ENCODE measurements at places on chromosomes 2 and 18.
A peak's percentile ranks its signal among the peaks of the same experiment; 100 is the strongest.

DNA sequence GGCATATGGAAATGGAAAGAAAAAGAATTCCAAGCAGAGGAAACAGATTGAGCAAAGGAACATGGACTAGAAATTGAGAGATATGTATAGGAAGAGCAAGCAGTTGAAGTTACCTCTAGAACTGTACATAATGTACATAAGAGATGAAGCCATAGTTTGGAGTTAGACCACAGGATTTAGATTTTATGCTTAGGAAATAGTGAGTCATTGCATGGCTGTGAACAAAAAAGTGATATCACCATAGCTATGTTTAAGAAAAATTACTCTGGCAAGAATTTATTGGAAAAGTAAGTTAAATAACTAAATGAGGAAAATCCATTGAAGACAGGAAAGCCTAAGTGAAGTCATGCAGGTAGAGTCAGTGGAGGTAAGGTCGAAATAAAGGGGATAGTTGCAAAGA is 99.4 kb upstream of the GALNT5 start:
- no peak for DNase-seq

GRCh38 chr2:66522611-66523376 is 87.9 kb downstream of the MEIS1 start:
- DNase-seq: no peak

GRCh38 chr2:238790126-238790832 is 57.6 kb upstream of the TWIST2 start:
- DNase-seq: no peak

GRCh38 chr2:41405441-41405840 is 642.4 kb upstream of the PKDCC start:
- DNase-seq: no peak

GRCh38 chr18:39235118-39235719 is 1669.6 kb upstream of the CELF4 start:
- DNase-seq: no peak

- DNase-seq: no peak
Observed at GRCh38 chr18:67109535-67109934, 407.0 kb downstream of the DSEL start.

- DNase-seq: no peak
Observed at GRCh38 chr2:230447455-230448451, 31.8 kb downstream of the SP100 start.

DNA sequence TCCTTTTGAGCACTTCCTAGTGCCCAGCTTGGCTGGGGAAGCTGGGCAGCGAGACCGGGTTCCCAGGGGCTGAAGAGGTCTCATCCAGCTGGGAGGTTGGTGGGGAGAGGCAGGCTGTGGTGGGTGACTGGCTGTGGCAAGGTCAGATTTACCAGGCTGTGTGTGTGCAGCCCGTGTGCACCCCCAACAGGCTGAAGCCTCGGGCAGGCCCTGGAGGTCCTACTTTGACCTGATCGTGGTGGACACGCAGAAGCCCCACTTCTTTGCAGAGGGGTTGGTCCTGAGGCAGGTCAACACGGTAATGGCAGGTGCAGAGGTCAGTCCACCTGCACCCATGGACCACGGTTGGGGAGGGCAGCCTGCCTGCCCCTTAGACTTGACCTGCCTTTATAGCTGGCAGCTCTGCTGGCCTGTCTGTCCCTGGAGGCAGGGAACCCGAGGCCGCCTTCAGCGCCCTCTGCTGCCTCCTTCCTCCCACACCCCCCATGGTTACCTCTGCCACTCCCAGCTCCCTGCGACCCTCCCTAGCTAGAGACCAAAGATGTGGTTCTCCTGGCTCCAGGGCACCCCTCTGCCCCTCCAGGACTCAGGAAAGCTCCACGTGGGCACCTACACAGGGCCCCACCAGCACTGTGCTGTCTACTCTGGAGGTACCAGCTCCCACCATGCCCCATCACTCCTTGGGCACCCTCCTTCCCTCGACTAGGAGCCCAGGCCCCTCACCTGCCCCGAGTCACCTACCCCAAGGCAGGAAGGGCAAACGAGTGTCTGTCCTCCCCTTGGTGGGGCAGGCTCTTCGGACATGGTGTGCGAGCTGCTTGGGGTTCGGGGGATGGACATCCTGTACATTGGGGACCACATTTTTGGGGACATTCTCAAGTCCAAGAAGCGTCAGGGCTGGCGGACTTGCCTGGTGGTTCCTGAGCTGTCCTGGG is 4.0 kb downstream of the NT5DC4 start:
- peak; percentile 25 for DNase-seq
